Stomach (tissue), 19 donors: ENCODE measurements at places on chromosomes 4 and X. TPM values are rescaled to one million over a fixed set of nuclear protein-coding genes. Genes with fewer than 3 reads are reported as not detected.

DNA sequence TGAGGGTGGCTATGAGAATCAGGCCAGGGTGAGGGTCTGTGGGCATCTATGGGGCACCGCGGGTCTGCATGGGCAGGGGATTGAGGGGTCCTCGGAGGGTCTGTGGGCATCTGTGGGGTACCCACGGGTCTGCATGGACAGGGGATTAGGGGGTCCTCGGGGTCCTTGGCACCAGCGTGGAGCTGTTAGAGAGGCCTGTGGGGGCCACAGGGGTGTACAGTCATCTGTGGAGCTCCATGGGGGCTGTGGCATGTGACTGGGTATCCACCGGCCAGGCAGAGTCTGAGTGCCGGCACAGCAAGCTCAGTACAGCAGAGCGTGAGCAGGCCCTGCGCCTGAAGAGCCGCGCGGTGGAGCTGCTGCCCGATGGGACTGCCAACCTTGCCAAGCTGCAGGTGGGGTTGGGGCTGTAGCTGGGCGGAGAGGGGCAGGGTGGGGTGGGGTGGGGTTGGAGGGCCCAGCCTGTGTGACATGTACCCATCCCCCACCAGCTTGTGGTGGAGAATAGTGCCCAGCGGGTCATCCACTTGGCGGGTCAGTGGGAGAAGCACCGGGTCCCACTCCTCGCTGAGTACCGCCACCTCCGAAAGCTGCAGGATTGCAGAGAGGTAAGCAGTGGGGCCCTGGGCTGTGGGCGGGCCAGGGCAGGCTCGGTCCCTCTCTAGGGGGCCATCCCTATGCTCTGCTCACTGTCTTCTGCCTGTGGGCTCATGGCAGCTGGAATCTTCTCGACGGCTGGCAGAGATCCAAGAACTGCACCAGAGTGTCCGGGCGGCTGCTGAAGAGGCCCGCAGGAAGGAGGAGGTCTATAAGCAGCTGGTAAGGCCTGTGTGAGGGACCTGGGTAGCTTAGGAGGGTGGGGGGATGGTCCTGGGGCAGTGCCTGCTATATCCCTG lies 12.9 kb downstream of the CCDC22 start:
- no peaks in the 10 kb centered on the region for H3K4me1 ChIP-seq
- H3K27me3 ChIP-seq, result no peaks in the 10 kb centered on the region
- H3K36me3 ChIP-seq, result peaks cover 69% of the 10 kb centered on the region
- no peak for DNase-seq
- no peak overlapping the region for H3K4me3 ChIP-seq

DNA sequence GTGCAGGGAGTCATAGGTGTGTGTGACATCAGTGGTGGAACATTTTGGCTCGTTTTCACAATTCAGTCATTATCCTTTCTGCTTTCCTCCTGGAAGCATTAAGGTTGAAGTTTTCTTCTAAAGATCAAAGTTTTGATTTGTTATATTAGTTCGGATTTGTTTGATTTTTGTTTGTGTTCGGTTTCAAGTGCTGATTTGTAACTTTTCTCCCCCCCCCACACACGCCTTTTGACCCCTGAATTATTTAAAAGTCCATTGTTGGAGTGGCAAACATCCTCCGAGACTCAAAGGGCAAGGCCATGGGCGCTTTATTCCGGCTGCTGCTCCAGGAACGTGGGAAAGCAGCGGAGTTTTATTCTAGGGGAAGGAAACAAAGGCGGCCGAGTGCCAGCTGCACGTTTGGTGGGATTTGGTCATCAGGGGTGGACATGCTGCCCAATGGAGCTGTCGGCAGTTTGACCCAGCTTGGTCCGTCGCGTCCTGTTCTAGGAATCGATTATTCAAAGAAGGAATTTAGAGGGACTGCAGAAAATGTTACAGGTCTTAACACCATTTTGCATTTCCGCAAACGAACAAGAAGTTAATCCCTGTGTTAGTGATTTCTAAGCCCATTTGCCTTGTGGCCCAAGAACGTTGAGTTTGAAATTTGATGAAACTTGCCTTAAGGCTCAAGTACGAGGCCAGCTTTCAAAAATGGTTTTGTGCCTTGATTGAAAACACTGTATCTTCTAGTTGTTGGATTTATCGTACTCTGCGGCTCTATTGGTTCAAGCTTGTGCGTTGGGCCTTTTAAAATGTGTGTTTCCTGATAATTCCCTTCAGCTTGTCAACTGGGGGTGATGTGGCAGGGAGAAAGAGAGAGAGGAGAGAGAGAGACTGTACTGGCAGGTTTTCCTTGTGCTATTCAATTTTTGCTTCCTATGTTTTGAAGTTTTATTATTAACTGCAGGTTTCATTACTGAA lies 565 bp upstream of the ZNF41 start:
- no peaks in the 10 kb centered on the region for H3K4me1 ChIP-seq
- peak overlapping the region; percentile 71 for H3K4me3 ChIP-seq
- H3K27me3 ChIP-seq, result no peaks in the 10 kb centered on the region
- no peaks in the 10 kb centered on the region for H3K36me3 ChIP-seq

- H3K27me3 ChIP-seq, result no peaks in the 10 kb centered on the region
- no peaks in the 10 kb centered on the region for H3K36me3 ChIP-seq
- no peak overlapping the region for H3K4me3 ChIP-seq
- no peaks in the 10 kb centered on the region for H3K4me1 ChIP-seq
- no peak for DNase-seq
Observed at GRCh38 chrX:38768079-38768478, 33.2 kb upstream of the MID1IP1 start.

AFP gene
- total RNA-seq, result 2.6 TPM

KLHL34 gene
- not detected for total RNA-seq

DNA sequence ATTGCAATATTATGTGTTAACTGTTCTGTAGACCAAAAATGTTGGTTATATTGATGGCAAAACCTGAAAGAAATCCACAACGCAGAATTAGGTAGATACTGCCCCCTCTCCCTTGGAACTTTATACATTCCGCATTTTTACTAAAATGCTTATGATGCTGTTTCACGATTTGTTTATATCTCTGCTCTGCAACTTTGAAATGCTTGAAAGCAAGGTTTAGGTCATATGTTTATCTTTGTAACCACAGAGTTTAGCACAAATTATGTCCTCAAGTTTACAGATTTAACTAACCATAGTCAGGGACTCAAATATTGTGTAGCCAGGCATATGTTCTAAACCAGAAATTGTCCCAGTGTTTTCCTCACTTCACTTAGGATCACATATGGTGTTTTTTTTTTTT lies 66.1 kb upstream of the H2AZ1 start:
- H3K36me3 ChIP-seq, result no peaks in the 10 kb centered on the region
- DNase-seq, result no peak
- H3K4me3 ChIP-seq, result no peak overlapping the region
- H3K27ac ChIP-seq, result no peak overlapping the region

- H3K4me3 ChIP-seq, result peak overlapping the region; percentile 66
- H3K4me1 ChIP-seq, result no peaks in the 10 kb centered on the region
- no peaks in the 10 kb centered on the region for H3K36me3 ChIP-seq
- H3K27me3 ChIP-seq, result no peaks in the 10 kb centered on the region
Observed at GRCh38 chrX:63350465-63350877, 661 bp downstream of the SPIN4 start.

TCEAL6 gene
- not detected for total RNA-seq

MAGIX gene
- 5.9 TPM for total RNA-seq

GNRHR gene
- total RNA-seq, result not detected

GRCh38 chrX:103101299-103102042 lies 8.5 kb upstream of the NXF3 start:
- no peaks in the 10 kb centered on the region for H3K27me3 ChIP-seq
- no peak overlapping the region for H3K27ac ChIP-seq
- DNase-seq, result peak; percentile 12
- H3K36me3 ChIP-seq, result no peaks in the 10 kb centered on the region
- H3K4me3 ChIP-seq, result no peak overlapping the region
- H3K4me1 ChIP-seq, result no peaks in the 10 kb centered on the region

- H3K27me3 ChIP-seq, result no peaks in the 10 kb centered on the region
- H3K4me1 ChIP-seq, result no peaks in the 10 kb centered on the region
- DNase-seq, result no peak
- H3K4me3 ChIP-seq, result no peak overlapping the region
- H3K36me3 ChIP-seq, result no peaks in the 10 kb centered on the region
Observed at GRCh38 chr4:102358128-102358527, 12.8 kb upstream of the SLC39A8 start.
